ENCODE measurements at places on chromosomes 3 and 15.

DNA sequence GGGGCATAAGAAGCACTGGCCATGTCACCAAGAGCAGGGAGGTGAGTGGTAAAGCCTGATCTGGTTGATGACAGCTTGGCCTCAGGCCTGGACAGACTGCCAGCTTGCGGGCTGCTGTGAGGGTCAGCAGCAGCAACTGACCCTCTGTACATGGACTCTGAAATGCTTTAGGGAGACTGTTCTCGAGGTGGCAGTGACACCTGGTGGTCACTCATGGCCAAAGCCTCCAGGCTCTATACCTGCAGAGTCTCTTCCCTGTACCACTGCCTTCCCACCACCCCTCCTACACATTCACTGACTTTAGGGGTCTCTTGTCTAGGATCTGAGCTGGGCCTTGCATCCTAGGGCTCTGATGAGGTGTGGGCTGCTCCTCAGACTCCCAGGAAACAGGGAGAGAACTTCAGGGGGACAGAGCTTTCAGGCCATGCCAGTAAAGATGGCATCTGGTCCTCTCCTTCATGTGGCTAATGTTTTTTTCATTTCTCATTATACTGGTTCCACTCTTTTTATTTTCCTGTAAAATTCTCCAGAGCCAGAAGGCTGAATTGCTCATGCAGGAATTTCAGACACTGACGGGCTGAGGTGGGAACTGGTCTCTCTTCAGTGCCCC lies 17.2 kb upstream of the TIMP4 start:
- DNase-seq, result peak; percentile 70
- H3K36me3 ChIP-seq, result no peaks in the 10 kb centered on the region
- H3K27me3 ChIP-seq, result no peaks in the 10 kb centered on the region
- no peak overlapping the region for H3K4me3 ChIP-seq
- peaks cover 2% of the 10 kb centered on the region for H3K4me1 ChIP-seq
- H3K27ac ChIP-seq, result no peak overlapping the region

DNA sequence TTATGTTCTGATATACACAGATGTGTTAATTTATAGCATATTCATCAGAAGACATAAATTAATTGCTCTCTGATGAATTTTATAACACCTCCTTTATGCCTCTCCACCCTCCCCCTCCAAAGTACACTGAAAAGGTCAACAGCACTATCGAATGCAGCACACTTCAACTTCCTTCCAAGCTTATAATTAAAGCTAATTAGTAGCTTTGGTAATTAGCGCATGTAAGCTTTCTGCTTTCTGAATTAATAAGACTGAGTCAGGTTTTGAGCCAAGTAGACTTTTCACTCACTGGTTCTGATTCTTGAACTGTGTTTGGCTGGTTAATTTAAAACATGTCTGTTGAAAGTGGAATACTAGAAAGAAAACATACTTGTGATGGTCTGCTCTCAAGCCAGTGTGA lies 760.8 kb upstream of the CFAP20DC start:
- DNase-seq, result no peak
- no peaks in the 10 kb centered on the region for H3K36me3 ChIP-seq
- no peak overlapping the region for H3K4me3 ChIP-seq

GRCh38 chr3:4645468-4645867 lies 152.3 kb downstream of the ITPR1 start:
- no peak overlapping the region for H3K4me3 ChIP-seq
- H3K27me3 ChIP-seq, result no peaks in the 10 kb centered on the region
- DNase-seq, result no peak
- H3K4me1 ChIP-seq, result no peaks in the 10 kb centered on the region

GRCh38 chr3:94226078-94226477 lies 163.2 kb downstream of the NSUN3 start:
- no peaks in the 10 kb centered on the region for H3K27me3 ChIP-seq
- H3K4me3 ChIP-seq, result no peak overlapping the region
- no peaks in the 10 kb centered on the region for H3K36me3 ChIP-seq
- H3K27ac ChIP-seq, result no peak overlapping the region
- no peak for DNase-seq

GRCh38 chr3:69868841-69869420 lies 129.7 kb downstream of the MITF start:
- no peak overlapping the region for H3K27ac ChIP-seq
- H3K4me1 ChIP-seq, result no peaks in the 10 kb centered on the region
- H3K27me3 ChIP-seq, result no peaks in the 10 kb centered on the region
- H3K4me3 ChIP-seq, result no peak overlapping the region

- no peaks in the 10 kb centered on the region for H3K27me3 ChIP-seq
- no peak for DNase-seq
- no peak overlapping the region for H3K4me3 ChIP-seq
- no peaks in the 10 kb centered on the region for H3K36me3 ChIP-seq
Measured at GRCh38 chr15:57393061-57393460, 16.8 kb downstream of the CGNL1 start.

GRCh38 chr15:89985111-89985510 lies 16.0 kb upstream of the ZNF710 start:
- H3K4me3 ChIP-seq, result no peak overlapping the region
- no peak for DNase-seq
- H3K36me3 ChIP-seq, result no peaks in the 10 kb centered on the region
- H3K4me1 ChIP-seq, result no peaks in the 10 kb centered on the region

DNA sequence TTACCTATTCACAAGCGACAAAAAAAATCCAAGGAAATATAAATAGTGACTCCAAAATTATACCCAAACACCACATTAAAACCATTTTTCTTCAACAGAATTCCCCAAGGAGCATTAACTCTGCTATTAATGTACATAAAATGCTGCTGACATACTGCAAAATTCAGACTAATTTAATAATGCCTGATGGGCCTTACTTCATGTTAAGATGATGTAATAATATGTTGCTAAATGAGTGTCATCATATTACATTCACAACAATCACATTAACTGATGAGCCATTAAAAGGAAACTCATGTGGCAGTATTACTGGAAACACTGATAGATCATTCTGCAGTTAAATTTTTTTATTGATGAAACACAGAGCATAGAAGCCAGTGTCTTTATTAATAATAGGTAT lies 204.9 kb upstream of the CGNL1 start:
- H3K27me3 ChIP-seq, result no peaks in the 10 kb centered on the region
- peaks cover 2% of the 10 kb centered on the region for H3K4me1 ChIP-seq
- H3K36me3 ChIP-seq, result no peaks in the 10 kb centered on the region
- H3K27ac ChIP-seq, result no peak overlapping the region
- no peak for DNase-seq

- DNase-seq, result no peak
- no peak overlapping the region for H3K4me3 ChIP-seq
- no peak overlapping the region for H3K27ac ChIP-seq
- no peaks in the 10 kb centered on the region for H3K36me3 ChIP-seq
- no peaks in the 10 kb centered on the region for H3K27me3 ChIP-seq
Measured at GRCh38 chr15:41207687-41208448, 22.7 kb downstream of the EXD1 start.

GRCh38 chr3:109440353-109440752 lies 103.0 kb upstream of the DPPA4 start:
- H3K4me3 ChIP-seq, result no peak overlapping the region
- no peak for DNase-seq
- no peak overlapping the region for H3K27ac ChIP-seq
- H3K27me3 ChIP-seq, result no peaks in the 10 kb centered on the region
- H3K36me3 ChIP-seq, result no peaks in the 10 kb centered on the region
- H3K4me1 ChIP-seq, result no peaks in the 10 kb centered on the region
